NCI-H460 (cell line): ENCODE measurements at places on chromosomes 5 and 9.

DNA sequence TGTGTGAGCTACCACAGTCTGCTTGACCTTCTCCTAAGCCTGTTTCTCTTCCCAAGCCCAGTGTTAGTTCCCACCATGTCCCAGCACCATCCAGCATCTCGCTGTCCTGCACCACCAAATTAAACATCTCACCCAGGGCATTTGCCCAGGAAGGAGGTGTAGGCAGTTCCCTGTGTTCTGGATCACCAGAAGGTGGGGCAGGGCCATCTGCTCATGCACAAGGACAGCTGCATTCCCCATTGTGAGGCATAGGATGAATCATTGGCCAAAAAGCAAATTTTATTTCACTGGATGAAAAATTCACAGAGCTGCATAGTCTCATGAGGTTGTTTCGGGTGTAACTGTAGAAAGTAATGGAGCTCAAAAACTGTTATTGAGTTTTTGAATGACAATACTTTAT, 89.5 kb upstream of the GRIA1 start:
- DNase-seq: no peak

DNA sequence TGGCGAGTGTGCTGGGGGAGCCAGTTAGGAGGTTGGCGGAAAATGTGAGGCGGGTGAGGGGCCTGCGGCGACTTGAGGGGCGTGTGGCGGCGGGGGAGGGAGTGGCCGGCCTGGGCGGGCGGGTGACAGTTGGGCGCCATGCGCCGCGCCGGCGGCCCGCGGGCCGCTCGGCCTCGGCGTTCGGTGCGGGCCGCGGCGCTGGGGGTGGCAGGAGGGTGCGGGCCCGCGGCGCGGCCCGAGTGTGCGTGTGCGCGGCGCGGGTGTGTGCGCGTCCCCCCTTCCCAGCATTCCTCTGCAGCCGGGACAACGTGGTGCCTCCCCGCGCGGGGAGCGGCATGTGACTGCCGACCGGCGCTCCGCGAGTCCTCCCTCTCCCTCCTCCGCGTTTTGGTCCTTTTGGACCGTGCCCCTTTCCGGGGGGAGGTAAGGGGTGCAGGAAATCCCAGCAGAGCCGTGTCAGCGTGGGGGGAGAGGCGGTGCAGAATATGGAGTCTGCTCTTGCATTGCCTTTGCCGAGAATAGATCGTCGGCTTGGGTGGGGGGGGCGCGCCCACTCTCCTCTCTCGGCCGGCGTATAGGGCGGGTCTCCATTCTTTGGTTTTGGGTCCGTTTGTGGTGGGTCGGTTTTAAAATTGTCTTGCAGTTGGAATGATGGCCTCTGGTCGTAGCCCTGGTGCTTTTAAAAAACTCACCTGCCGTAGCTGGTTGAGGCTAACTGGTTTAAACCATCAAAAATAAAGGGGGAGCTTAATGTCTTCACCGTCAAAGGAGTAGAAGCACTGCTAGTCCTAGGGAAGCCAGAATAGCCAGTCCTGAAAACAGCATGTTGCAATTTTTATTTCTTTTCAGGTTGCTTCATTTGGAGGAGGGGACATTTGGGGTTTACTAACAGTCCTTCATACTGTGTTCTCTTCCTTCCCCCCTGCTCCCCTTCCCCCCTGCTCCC, 2.0 kb downstream of the LARP1 start:
- DNase-seq: no peak

GRCh38 chr9:127418037-127418471, 6.1 kb upstream of the ZNF79 start:
- DNase-seq: no peak

- no peak for DNase-seq
These were observed 284.9 kb downstream of the BNC2 start for GRCh38 chr9:16585591-16585990.

GRCh38 chr9:9560382-9561035, 1052.3 kb downstream of the PTPRD start:
- DNase-seq: no peak

- no peak for DNase-seq
These were observed 326.5 kb downstream of the CAAP1 start for GRCh38 chr9:26566141-26566540.

DNA sequence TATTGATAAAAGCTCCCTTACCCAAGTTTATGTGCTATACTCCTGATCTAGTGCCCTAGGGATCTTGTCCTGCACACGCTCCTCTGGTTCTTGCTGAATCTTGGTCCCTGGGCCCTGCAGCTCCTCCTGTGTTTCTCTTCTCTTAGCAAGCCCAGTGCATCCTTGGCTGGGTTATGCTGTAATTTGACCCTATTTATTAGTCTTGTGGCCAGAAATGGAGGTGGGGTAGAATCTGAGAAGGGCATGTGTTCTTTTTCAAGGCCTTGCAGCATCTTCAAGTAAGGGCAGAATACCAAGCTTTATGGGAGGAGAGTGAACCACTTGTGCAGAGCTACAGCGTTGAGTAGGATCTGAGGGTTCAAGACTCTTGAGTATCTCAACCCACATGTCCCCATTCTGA, 366.8 kb downstream of the FAM170A start:
- DNase-seq: no peak

GRCh38 chr9:36940881-36941280, 93.2 kb downstream of the PAX5 start:
- no peak for DNase-seq

DNA sequence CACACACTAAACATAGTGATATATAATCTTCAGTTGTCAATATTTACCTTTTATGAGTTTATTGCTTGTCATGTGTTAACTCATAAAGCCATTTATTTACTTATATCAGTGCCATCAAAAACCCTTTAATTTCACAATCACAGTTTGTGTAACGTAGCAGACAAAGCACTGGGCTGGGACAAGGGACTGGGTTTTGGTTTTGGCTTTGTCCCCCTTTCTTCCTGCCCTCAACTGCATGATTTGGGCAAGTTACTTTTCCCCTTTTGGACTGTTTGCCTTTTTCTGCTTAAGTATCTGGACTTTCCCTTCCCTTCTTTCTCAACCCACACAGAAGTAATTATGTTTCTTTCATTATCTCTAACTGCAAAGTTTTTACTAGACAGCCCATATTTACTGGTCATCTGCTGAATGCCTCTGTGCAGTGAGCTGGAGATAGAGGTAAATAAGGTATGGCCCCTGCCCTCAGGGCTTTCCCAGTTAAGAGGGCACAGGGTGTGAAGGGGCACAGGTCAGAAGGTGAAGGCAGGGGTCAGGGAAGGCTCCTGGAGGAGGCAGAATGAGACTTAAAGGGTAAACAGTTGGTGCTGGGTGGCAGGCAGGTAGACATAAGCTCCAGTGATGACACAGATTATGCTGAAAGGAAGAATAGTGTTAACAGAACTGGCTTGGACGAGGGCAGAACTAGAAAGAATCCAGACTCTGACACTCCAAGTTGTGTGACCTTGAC, 14.8 kb upstream of the NR3C1 start:
- DNase-seq: no peak

DNA sequence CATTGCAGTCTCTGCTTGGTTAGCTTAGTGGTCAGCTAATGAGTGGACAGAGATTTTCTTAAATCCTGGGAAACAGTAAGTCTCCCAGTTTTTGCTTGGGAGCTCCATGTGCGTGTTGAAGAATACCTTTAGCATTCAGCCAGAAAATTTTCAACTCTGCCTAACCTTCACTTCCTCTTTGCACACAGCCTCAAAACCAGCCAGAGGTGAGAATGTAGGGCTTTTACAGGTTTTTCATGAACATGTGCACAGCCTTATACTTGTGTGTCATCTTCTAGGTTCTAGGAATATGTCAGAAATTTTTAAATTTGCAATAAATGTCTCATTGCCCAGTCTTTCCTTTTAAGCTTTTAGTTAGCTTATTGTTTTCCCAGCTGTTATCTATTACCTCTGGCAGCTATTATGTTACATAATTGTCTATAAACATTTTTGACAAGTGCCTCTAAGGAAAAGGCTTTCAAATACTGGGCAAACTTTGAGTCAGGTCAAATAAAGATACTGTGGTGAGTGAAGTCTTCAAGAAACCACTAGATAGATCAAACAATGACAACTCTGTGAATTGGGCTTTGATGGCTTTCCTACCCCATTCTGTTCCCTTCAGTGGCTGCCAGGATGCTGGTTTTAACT, 12.7 kb downstream of the ADGRV1 start:
- no peak for DNase-seq

DNA sequence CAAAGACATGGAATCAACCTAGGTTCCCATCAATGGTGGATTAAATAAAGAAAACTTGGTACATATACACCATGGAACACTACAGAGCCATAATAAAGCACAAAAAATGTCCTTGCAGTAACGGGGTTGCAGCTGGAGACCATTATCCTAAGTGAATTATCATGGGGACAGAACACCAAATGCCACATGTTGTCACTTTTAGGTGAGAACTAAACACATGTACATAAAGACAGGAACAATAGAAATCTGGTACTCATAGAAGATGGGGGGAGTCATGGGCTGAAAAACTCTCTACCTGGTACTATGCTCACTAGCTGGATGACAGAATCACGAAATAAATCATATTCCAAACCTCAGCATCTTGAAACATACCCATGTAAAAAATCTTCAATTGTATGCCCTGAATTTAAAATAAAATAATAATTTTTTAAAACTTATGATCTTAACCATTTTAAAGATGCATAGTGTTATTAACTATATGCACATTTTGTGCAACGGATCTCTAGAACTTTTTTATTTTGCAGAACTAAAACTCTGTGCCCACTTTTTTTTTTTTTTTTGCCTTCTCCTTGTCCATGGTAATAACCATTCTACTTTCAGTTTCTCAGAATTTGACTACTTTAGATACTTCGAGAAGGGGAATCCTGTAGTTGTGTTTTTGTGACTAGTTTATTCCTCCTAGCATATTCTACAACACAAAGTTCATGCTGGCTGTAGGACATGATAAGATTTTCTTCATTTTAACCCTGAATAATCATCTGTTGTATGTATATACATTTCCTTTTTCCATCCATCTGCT, 1081.6 kb upstream of the ACO1 start:
- DNase-seq: no peak

- no peak for DNase-seq
These were observed 167.5 kb downstream of the DAB2IP start for GRCh38 chr9:121818841-121819427.

GRCh38 chr9:109086221-109086620, 33.5 kb downstream of the TMEM245 start:
- DNase-seq: no peak

- DNase-seq: no peak
These were observed 149.1 kb upstream of the TRPM3 start for GRCh38 chr9:71270554-71270953.

- peak; percentile 49 for DNase-seq
These were observed 578 bp upstream of the PSAT1 start for GRCh38 chr9:78296201-78296892.

DNA sequence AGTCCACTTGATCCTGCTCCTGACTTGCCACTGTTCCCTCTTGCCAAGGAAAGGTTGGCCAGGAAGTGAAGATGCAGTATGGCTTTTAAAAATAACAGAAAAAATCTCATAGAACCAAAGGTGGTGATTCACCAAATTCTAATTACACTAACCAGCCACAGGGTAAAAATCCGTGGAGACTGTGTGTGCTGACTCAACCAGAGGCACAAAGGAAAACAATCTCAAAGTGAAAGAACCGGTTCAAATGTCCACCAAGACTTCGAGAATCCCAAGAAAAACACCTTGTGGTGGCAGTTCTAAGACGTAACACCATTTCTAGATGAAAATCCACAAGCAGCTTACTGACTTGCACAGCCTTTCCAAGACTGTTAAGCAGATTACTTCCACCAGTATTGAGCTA, 279.1 kb downstream of the TLE1 start:
- no peak for DNase-seq

- no peak for DNase-seq
These were observed 519.6 kb downstream of the CTNND2 start for GRCh38 chr5:11384441-11385250.
